ENCODE measurements at places on chromosomes 11 and 22.

- no peak for DNase-seq
Measured at GRCh38 chr11:132055296-132055695, 684.9 kb downstream of the NTM start.

- DNase-seq, result no peak
Measured at GRCh38 chr11:91243630-91244029, 981.0 kb upstream of the FAT3 start.

- DNase-seq, result no peak
Measured at GRCh38 chr11:75728992-75729391, 11.4 kb downstream of the MOGAT2 start.

- no peak for DNase-seq
Measured at GRCh38 chr11:64872790-64873488, 5.5 kb downstream of the EHD1 start.

DNA sequence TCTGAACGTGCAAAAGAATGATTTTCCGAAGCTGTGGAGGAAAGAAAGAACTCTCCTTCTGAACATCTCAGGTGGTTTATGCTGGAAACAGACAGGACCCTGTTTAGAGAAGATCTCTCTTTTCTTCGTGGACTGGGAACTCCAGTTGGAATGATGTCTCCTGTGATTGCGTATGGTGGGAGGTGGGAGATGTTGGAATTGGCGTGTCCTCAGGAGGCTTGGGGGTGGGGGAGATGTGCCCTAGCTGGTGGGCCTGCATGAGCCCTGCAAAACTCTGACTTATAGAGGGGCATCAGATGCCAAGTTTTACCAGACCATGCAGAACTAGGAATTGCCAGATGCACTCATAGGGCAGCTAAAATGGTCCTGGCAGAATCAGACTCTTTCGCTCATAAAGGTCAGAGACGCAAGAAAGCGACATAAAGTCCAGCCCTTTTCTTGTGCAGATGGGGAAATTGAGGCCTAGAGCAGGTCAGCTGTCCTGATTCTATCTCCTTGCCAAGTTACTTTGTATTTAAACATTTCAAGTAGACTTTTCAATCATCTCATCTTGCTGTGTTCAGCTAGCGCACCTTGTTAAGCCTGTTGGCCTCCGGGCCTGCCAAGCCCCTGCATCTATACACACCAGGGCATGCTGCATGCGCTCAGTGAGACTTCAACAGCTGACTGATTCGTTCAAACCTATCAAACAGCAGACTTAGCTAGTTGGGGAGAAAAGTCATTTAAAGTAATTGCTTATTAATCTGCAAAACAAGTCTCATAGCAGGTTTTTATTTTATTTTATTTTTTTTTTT, 34.2 kb upstream of the EHF start:
- no peak for DNase-seq

DNA sequence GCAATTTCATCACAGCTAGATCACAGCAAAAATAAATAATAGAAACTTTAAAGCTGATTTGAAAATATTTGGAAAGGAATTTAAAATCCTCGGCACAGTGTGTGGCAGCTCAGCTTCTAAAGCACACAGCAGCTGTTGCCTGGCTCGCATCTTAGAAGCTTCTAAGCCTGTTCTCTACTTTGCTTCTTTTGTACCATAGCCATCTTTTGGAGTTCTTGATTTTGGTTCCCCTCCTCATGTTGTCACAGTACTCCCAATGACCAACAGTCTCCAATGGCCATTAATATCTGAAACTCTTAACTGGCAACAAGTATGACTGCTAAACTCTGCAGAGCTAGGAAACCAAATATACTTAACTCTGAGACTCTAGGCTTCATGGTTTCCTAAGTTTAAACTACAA, 28.8 kb downstream of the CHKA start:
- no peak for DNase-seq

GRCh38 chr11:33514079-33514925, 186.3 kb downstream of the C11orf91 start:
- DNase-seq, result no peak

GRCh38 chr11:108009497-108010370, 1.0 kb downstream of the CUL5 start:
- DNase-seq, result no peak

DNA sequence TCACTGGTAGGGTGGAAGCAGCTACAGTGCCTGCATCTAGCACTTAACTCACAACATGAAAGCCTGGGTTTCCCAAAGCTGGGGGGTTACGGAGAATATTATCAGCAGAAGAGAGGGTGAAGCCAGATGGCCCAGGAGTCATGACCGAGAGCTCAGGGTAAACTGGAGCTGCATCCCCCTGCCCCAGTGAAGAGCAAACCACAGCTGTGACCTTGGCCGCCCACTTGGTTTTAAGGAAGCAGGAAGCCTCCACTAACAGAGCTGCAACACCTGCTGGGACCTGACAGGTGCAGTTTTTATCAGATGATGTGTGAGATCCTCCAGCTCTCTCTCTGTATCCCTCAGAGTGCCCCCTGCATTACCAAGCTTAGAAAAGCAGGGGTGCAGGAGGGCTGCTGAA, 20.9 kb downstream of the TCP11L1 start:
- no peak for DNase-seq

DNA sequence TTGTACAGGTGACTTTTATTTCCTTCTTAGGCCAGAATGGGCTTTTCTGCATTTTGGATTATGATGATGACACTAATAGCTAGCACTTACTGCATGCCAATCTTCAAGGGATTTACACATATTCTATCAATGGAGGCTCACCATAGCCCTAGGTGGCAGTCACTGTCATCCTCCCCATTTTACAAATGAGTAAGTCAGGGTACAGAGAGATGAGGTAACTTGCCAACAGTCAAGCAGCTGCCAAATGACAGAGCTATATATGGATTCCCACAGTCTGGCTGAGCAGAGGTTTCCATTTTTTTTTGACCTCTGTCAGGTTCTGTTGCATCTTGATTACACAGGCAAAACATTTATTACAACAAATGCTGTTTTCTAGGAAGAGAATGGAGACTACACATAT, 23.8 kb upstream of the C11orf96 start:
- DNase-seq, result no peak

- no peak for DNase-seq
Measured at GRCh38 chr11:68363776-68364175, 51.4 kb downstream of the LRP5 start.

GRCh38 chr11:6632116-6633073, 13.2 kb upstream of the TPP1 start:
- no peak for DNase-seq

DNA sequence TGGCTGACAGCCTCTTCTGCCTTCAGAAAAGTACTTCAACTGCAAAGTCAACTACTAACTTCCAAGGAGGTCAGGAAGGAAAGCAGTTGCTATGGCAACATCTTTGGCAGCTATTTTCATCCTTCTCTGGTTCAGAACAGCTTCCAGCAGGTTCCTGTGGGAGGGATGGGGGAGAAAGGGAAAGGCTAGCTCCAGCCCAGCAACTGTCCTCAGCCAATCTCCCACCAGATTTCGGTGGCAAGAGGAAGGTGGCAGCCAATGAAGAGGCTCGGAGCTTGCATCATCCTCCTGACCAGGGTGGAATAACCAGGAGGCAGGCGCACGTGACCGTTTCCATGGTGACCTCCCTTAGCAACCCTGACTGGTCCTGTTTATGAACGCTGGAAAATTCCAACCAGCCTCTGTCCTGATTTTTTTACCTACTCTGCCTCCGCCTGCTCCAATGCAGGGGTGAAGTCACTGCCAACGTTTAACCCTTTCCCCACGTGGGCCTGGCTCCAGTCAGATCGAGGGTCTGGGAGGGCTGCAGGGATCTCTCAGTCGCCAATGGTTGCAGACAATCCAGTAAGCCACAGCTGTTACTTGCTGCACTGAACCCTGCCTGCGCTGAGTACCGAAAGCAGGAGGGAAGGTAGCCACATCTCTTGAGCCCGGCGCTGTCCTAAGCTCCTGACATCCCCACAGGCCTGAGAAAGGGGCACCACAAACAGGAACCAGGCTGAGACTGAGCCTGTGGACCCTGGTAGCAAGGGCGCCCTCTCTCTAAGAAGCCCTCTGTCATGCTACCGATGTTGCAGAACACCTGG, 11.2 kb upstream of the MALAT1 start:
- DNase-seq, result no peak

GRCh38 chr22:29431986-29432385, 6.4 kb upstream of the RFPL1 start:
- no peak for DNase-seq

- no peak for DNase-seq
Measured at GRCh38 chr11:1230456-1231395, 7.9 kb downstream of the MUC5B start.

DNA sequence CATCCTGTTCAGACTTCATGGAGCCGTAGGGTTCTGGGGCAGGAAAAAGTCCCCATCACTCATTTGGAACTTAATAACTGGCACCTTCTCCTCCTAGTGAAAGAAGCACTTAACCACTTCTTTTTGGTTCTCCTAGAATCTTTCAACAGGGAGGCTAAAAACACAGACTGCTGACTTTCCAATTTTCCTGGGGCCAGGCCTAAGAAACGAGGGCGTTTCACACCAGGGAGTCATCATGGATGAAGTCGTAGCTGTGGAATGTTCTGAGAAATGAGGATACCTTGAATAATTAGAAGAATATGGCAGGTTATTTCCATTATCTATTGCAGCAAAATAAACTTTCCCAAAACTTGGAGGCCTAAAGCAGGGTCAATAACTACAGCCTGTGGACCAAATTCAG, 26.0 kb upstream of the API5 start:
- DNase-seq, result no peak

DNA sequence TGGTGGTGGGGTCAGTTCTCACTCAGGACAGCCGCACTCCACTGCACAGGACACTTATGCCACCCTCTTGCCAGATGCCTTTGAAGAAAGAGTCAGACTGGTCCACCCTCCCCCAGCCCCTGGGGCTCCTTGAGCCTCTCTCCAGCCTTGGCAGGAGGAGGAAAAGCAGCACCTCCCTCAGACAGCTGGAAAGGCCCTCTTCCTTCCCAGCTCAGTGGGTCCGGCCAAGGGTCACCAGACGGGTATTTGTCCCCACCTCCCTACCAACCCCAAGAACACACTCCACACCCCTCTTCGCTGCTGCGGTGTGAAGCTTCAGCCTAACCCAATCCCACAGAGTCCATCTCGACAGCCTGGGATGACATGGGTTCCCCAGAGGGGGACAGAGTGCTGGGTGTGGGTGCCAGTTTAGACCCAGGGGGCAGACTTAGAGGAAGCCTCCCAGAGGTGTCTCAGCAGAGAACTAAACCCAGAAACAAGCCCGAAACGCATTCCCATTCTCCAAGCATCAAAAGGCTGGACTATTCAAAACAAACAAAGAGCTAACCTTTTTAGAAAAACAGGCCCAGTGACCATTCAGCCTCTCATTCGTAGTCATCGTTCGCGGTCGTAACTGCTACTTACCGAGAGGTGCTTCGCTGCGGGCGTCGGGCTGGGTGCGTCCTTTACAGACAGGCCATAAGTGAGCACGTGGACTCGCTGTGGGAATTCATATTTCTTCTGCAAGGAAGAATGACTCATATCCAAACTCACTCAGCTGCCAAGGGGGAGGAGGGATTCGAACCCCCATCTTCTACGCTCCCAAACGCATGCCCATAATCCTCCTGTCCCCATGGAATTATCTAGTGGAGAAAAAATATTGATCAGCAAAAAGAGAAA, 57.5 kb upstream of the ANO1 start:
- no peak for DNase-seq

GRCh38 chr22:35334004-35334403, 34.3 kb downstream of the TOM1 start:
- DNase-seq, result no peak

DNA sequence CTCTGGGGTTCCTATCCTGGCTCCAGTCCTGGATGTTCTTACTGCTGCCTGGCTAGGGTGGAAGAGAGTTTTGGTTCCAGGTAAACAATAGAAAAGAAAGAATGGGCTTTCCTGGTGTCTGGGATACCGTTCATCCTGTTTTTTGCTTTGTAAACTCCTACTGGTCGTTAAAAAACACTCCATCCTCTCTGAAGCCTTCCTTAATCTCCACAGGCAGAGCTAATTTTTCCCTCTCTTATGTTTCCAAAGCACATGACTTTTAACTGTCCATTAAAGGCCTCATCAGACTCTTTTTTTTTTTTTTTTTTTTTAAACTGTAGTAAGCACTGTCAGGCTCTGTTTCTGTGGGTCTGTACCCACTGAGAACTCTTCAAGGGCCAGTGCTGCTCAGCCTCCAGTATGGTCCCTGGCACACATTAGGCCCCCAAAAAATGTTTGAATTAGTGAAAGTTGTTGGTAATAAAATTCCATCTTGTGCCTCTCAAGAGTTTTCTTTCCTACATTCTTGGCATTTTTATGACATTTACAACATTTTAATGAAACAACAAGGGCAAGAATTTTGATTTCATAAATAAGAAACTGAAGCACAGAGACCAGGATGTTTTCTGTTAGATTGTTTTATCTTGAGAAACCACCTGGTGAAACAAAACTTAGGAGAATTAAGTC, 104.2 kb downstream of the TEAD1 start:
- DNase-seq, result no peak

DNA sequence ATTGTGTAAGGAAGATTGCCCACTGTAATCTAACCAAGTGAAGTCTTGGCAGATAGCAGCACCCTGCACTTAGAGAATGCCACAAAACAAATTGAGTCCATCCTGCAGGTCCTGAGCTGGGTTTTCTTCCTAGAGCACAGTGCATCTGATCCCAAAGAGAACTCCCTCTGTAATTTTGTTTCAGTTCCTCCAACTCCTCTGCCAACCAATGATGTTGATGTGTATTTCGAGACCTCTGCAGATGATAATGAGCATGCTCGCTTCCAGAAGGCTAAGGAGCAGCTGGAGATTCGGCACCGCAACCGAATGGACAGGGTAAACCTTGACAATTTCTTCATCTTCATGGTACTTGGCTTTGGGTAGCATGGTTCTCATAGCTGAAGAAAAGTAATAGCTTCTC, 33.1 kb upstream of the ST14 start:
- no peak for DNase-seq

DNA sequence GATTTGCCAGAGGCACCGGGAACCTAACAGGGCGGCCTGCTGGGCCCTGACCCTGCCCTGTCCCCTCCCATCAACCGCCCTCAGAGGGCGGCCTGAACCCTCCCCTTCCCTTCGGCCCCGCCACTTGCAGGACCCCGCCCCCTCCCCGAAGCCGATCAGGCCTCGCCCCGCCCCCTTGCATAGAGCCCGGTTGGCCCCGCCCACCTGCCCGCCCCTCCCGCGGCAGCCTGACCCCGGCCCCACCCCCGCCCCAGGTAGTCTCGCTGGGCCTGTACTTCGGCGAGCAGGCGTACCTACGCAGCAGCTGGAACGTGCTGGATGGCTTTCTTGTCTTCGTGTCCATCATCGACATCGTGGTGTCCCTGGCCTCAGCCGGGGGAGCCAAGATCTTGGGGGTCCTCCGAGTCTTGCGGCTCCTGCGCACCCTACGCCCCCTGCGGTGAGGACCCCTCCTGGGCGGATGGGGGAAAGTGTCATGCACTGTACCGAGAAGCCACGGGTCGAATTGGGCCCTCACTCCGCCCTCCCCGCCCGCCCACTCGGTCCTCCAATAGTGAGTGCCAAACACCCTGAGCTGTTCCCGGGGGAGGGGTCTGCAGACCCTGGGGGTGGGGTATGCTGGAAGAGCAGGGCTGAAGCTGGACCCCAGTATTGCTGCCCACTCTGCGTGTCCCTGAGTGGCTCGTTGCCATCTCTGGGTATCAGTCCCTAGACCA, 94.1 kb downstream of the CACNA1I start:
- peak; percentile 17 for DNase-seq
